Liver (tissue), 10 donors: ENCODE measurements at places on chromosomes 2 and 18. TPM values are rescaled to one million over a fixed set of nuclear protein-coding genes. Genes with fewer than 3 reads are reported as not detected.

FOSL2 gene
- total RNA-seq: 10.7 TPM

SPDYA gene
- total RNA-seq: 0.67 TPM

DNA sequence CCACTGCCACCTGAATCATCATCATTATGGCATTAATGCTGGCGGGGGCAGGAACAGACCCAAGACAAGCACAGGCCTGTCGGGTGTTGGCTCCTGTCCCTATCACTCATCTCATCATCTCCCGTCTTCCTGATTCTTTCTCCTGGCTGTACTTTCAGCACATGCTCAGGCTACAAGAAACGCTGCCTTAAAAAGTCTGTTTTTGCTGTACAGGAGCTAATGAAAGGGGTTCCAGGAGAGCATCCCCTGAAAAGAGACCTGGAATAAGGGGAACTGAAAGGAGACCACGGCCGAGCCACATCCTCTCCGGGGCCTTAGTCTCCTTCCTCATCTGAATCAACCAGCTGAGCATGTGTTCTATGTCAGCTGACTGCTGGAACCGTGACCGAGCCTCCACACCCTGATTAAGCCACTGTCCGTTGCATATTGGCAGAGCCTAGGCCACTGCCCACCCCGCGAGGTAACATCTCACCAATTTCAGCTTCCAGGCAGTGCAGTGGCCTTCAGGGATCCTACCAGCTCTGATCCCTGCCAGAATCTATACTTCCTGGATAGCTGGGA lies 62.6 kb downstream of the DNMT3A start:
- peaks cover 4% of the 10 kb centered on the region for H3K36me3 ChIP-seq
- H3K4me3 ChIP-seq: no peak overlapping the region
- DNase-seq: no peak
- H3K4me1 ChIP-seq: no peaks in the 10 kb centered on the region
- H3K27me3 ChIP-seq: no peaks in the 10 kb centered on the region
- no peak overlapping the region for H3K27ac ChIP-seq

GRCh38 chr2:236120829-236121228 lies 47.4 kb downstream of the GBX2 start:
- H3K4me3 ChIP-seq: no peak overlapping the region
- H3K36me3 ChIP-seq: peaks cover 9% of the 10 kb centered on the region
- no peaks in the 10 kb centered on the region for H3K27me3 ChIP-seq

- H3K27ac ChIP-seq: no peak overlapping the region
- H3K4me3 ChIP-seq: no peak overlapping the region
- no peaks in the 10 kb centered on the region for H3K4me1 ChIP-seq
- no peak for DNase-seq
- H3K27me3 ChIP-seq: no peaks in the 10 kb centered on the region
These were observed 41.4 kb downstream of the OXER1 start for GRCh38 chr2:42722320-42723190.

- H3K27ac ChIP-seq: no peak overlapping the region
- no peaks in the 10 kb centered on the region for H3K36me3 ChIP-seq
- H3K4me3 ChIP-seq: no peak overlapping the region
- no peaks in the 10 kb centered on the region for H3K27me3 ChIP-seq
- no peak for DNase-seq
These were observed 316.0 kb upstream of the MEX3C start for GRCh38 chr18:51513517-51513916.

DNA sequence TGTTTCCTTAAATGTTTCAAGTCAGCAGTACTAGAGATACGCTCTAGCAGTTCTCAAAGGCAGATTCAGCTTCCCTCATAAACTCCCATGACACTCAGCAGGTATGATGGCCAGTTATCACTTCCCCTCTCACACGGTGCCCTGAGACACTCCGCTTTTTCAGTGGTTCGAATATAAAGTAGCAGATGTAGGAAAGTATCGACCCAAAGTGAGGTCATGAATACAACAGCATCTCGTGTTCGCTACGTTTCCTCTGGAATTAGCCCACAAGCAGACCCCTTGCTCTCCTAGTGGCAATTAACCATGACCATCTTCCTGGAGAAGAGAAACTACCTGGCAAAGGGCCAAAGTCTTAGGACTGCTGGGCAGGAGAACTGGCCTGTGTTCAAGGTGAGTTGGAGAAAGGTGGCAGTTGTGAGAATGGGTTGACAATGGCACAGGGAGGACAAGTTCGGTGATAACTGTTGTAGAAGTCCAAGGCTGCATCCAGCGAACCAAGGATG lies 9.3 kb upstream of the AGBL5 start:
- DNase-seq: no peak
- H3K4me1 ChIP-seq: peaks cover 6% of the 10 kb centered on the region
- no peak overlapping the region for H3K4me3 ChIP-seq
- H3K27ac ChIP-seq: no peak overlapping the region
- peaks cover 38% of the 10 kb centered on the region for H3K36me3 ChIP-seq

GRCh38 chr2:240556553-240557100 lies 1.2 kb downstream of the ANKMY1 start:
- no peak overlapping the region for H3K4me3 ChIP-seq
- no peaks in the 10 kb centered on the region for H3K27me3 ChIP-seq
- H3K27ac ChIP-seq: no peak overlapping the region

DNA sequence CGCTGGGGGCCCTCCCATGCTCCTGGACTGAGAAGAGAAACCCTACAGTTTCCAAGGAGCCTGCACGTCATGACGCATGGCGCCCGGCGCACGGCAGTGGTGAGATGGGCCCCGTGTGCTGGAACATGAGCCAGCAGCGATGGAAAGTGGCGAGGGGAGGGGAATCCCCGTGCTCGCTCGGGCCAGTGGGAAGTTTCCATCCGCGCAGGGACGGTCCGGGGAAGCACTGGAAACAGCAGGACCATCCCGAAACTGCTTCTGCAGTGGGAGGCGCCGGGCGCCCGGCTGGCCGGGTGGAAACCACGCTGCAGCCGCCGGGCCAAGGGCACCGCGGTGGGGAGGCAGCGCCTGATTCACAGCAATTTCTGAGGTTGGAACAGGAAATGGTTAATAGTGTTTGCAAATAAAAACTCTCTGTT lies 4.9 kb upstream of the PDCD1 start:
- no peak overlapping the region for H3K4me3 ChIP-seq
- no peak for DNase-seq
- H3K36me3 ChIP-seq: no peaks in the 10 kb centered on the region
- H3K27ac ChIP-seq: no peak overlapping the region
- no peaks in the 10 kb centered on the region for H3K4me1 ChIP-seq

- no peaks in the 10 kb centered on the region for H3K27me3 ChIP-seq
- H3K4me1 ChIP-seq: no peaks in the 10 kb centered on the region
- no peak for DNase-seq
- no peak overlapping the region for H3K27ac ChIP-seq
- H3K36me3 ChIP-seq: no peaks in the 10 kb centered on the region
These were observed 254.4 kb downstream of the ZNF521 start for GRCh38 chr18:25097569-25098056.

- peaks cover 15% of the 10 kb centered on the region for H3K4me1 ChIP-seq
- H3K4me3 ChIP-seq: no peak overlapping the region
- no peaks in the 10 kb centered on the region for H3K36me3 ChIP-seq
- no peaks in the 10 kb centered on the region for H3K27me3 ChIP-seq
- DNase-seq: no peak
- H3K27ac ChIP-seq: peak overlapping the region; percentile 60
These were observed 83.6 kb downstream of the HS1BP3 start for GRCh38 chr2:20567159-20567925.

DNA sequence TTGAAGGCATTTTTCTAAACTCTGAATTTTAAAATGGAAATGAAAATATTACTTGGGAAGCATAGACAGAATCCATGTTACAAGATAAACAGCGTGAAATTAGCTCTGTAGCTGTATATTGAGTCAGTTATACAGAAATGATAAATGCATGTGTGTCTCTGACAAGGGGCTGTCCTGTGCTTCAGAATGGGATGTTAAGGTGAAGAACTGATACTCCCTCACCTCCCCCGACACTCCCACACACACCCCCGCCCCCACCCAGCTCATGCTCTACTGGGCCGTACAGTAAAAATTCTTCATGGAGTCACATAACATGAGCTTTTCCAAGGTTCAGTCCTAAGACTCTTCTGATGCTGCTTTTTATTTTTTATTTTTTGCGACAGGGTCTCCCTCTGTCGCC lies 869 bp upstream of the THUMPD2 start:
- no peaks in the 10 kb centered on the region for H3K27me3 ChIP-seq
- no peak for DNase-seq
- H3K36me3 ChIP-seq: no peaks in the 10 kb centered on the region
- H3K4me3 ChIP-seq: no peak overlapping the region
- no peak overlapping the region for H3K27ac ChIP-seq

- no peak overlapping the region for H3K27ac ChIP-seq
- no peaks in the 10 kb centered on the region for H3K4me1 ChIP-seq
- no peak overlapping the region for H3K4me3 ChIP-seq
- H3K36me3 ChIP-seq: no peaks in the 10 kb centered on the region
- DNase-seq: no peak
These were observed 655.0 kb downstream of the STK39 start for GRCh38 chr2:167592441-167592840.

DNA sequence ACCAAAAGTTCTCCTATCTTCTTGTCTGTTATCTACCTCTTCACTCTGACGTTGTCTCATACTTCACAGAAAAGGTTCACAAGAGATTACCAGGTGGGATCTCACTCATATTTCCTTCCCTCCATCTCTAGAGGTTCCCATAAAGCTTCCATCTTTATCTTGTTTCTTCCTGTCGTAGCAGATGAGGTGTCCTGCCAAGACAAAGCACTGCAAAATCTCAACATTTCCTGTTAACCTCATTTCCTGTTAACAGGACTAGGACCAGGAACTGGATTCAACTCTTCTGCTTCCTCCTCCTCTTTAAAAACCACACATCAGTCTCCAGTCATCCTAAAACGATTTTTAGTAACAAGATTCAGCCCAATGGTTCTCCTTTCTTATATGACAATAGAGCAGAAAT lies 512.8 kb upstream of the NRP2 start:
- H3K27ac ChIP-seq: no peak overlapping the region
- DNase-seq: no peak
- H3K4me1 ChIP-seq: no peaks in the 10 kb centered on the region
- H3K27me3 ChIP-seq: no peaks in the 10 kb centered on the region
- H3K4me3 ChIP-seq: no peak overlapping the region
